ENCODE measurements at places on chromosomes 7 and 10.

DNA sequence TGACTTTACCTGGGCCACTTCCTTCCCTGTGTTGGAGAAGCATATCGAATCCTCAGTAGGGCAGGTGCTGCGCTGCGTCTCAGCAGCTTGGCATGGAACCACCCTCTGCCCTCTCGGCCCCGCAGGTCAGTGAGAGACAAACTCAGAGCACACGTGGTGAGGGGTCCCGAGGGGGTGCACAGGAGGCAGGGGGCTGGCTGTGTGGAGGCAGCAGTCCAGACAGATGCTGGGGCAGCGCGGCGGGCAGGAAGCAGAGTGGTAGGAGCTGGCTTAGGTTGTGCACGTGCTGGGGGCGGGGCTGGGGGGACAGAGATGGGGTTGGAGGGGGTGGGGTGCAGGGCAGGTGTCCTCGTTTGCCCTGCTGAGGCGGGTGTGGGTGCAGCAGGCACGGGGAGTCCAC, 33.1 kb downstream of the NUB1 start:
- no peak for DNase-seq
- no peak overlapping the region for H3K27ac ChIP-seq
- no peaks in the 10 kb centered on the region for H3K4me1 ChIP-seq
- no peaks in the 10 kb centered on the region for H3K27me3 ChIP-seq

DNA sequence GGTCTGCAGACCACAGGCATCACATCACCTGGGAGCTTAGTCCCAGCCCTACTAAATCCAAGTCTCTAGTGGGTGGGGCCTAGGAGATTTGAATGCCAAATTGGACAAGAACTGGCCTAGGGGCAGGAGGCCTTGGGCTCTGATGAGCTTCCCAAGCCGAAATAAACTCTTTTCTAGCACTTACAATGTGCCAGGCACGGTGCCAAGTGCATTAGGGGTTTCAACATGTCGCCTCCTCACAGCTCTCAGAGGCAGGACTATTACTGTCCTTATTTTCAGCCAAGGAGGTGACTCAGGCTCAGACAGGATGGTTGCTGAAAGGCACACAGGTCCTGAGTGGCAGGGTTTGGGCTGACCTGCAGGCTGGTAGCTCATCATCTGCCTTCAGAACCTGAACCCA, 9.2 kb upstream of the CPA1 start:
- no peak overlapping the region for H3K27ac ChIP-seq
- no peak overlapping the region for H3K4me3 ChIP-seq
- no peak for DNase-seq
- H3K36me3 ChIP-seq: no peaks in the 10 kb centered on the region
- peaks cover 34% of the 10 kb centered on the region for H3K4me1 ChIP-seq
- H3K27me3 ChIP-seq: no peaks in the 10 kb centered on the region

DNA sequence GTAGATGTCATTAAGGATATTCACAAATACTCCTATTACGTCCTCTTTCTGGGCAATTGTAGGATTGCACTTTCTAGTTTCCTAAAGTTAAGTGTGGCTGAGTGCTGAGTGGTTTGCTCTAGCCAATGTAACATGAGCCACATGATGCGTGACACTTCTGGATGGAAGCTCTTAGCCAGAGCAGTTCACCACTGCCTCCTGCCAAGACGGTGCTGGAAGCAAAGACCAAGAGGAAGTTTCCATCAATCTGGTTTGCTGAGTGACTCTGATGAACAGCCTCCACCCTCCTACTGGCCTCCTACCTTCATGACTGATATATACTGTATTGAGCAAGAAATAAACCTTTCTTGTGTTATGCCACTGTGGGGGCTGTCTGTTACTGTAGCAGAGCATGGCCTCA, 318.1 kb downstream of the KCNMA1 start:
- peaks cover 66% of the 10 kb centered on the region for H3K27me3 ChIP-seq
- H3K36me3 ChIP-seq: no peaks in the 10 kb centered on the region
- H3K4me3 ChIP-seq: no peak overlapping the region
- H3K27ac ChIP-seq: no peak overlapping the region

DNA sequence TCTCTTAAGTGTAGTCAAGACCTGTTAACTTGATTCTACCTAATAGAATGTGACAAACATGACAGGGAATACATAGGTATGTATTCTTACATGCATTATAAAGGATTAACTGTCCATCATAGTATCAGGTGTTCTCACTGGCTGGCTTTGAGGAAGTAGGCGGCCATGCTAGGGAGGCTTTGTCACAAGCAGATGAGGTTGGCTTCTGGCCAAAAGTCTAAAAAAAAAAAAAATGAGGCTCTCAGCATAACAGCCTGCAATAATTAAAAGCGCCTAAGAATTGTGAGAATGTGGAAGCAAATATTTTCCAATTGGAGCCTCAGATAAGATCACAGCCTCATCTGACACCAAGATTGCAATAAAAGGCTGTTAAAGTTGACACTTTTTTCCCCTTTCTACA, 1256.8 kb upstream of the SORCS1 start:
- H3K4me3 ChIP-seq: no peak overlapping the region
- H3K27ac ChIP-seq: no peak overlapping the region
- H3K36me3 ChIP-seq: no peaks in the 10 kb centered on the region

DNA sequence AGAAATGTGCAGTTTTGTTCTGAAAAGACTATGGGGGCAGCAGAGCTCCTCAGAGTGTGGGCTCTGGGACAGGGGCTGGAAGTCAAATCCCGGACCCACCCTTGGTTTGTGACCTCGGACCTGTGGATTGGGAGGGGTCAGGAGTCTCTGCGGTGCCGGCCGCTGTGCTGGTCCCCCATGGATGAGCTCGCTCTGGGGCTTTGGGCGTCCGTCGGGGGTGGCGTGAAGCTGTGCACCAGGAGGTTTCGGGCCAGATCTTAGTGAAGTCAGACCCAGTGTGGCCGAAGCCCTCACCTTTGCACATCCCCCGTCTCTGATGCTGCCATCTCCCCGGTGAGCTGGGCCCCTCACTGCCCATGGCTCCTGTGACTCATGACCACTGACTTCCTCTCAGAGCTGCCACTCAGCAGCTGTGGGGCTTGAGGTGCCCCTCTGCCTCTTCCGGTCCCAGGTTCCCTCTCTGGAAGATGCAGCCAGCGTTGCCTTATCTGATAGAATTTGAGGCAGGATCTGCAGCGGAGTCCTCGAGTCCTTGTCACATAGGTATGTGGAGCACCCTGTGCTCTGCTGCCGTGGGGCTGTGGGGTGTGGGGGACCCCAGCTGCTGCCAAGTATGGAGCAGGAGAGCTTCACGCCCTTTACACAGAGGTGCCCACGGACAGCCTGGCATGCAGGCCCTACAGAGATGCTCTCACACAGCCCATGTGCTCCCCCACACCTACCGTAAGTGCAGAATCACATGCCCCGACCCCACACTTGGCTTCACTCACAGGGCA, 11.4 kb upstream of the SCART1 start:
- no peak for DNase-seq
- H3K4me3 ChIP-seq: no peak overlapping the region
- no peaks in the 10 kb centered on the region for H3K4me1 ChIP-seq
- H3K27me3 ChIP-seq: peaks cover 14% of the 10 kb centered on the region
- H3K27ac ChIP-seq: no peak overlapping the region
- peaks cover 3% of the 10 kb centered on the region for H3K36me3 ChIP-seq

- no peaks in the 10 kb centered on the region for H3K36me3 ChIP-seq
These were observed 938.4 kb downstream of the SORCS1 start for GRCh38 chr10:106226142-106226541.

DNA sequence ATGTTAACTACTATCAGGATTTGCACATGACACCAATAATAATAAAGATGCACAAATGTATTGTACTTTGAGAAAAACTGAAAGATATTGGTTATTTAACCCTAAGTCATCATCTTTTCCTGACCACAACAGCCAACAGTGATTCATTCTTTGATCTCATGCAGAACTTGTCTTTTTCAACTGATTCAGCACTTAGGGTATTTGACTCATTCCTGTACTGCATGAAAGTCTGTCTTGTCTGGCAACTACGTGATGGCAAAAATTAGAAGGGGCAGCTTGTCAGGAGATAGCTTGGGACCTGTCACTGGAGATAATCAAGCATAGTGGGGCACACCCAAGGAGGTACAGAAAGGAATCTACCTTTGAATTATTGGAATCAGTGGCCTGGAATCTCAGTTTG, 77.8 kb upstream of the LRRC17 start:
- H3K27ac ChIP-seq: no peak overlapping the region
- H3K4me1 ChIP-seq: no peaks in the 10 kb centered on the region
- no peak overlapping the region for H3K4me3 ChIP-seq

GRCh38 chr10:21494191-21495001, 31.1 kb downstream of the SKIDA1 start:
- peak overlapping the region; percentile 85 for H3K27ac ChIP-seq
- no peaks in the 10 kb centered on the region for H3K27me3 ChIP-seq
- H3K36me3 ChIP-seq: no peaks in the 10 kb centered on the region
- peaks cover 29% of the 10 kb centered on the region for H3K4me1 ChIP-seq
- H3K4me3 ChIP-seq: peak overlapping the region; percentile 88

GRCh38 chr7:85065306-85065705, 121.5 kb downstream of the SEMA3D start:
- no peak overlapping the region for H3K4me3 ChIP-seq
- no peak for DNase-seq
- no peaks in the 10 kb centered on the region for H3K27me3 ChIP-seq
- no peak overlapping the region for H3K27ac ChIP-seq
- H3K4me1 ChIP-seq: peaks cover 22% of the 10 kb centered on the region

DNA sequence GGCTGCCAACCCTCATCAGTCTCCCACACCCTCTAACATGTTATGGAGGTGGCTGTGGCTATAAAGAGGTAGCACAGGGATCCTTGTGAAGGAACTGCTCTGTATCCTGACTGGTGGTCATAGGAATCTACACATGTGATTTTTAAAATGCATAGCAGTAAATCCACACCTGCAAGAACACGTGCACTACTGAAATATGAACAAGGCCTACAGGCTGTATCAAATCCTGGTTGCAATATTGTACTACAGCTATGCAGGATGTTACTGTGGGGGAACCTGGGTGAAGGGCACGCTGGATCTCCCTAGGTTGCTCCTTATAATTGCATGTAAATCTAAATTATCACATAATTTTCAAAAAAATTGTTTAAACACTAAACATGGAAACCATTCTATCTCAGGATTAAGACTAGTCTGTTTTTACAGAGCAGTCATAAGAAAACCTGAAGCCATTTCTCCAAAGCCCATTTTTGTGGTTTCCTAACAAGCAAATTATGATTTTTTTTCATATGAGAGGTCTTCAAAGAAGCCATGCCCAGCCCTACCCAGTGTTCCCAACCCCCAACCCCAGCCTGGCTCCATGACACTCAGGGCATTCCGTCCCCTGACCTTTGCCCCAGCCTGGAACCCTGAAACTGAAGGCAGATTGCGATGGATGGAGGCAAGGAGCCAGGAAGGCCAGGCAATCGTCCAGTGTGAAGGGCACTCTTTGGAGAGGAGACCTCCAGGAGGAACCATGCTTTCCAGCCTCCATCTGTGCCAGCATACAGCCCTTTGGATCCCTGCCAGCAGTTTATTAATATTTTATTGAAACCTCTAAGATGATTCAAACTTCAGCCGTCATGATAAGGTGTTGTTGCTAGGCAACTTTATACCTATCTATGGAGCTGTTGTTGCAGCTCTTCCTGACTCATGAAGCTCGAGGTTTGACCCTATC, 161.0 kb downstream of the GRID1 start:
- H3K27me3 ChIP-seq: no peaks in the 10 kb centered on the region
- no peak overlapping the region for H3K27ac ChIP-seq
- H3K4me3 ChIP-seq: no peak overlapping the region
- DNase-seq: no peak
- no peaks in the 10 kb centered on the region for H3K36me3 ChIP-seq

- peaks cover 21% of the 10 kb centered on the region for H3K4me1 ChIP-seq
- H3K4me3 ChIP-seq: no peak overlapping the region
- no peaks in the 10 kb centered on the region for H3K27me3 ChIP-seq
- DNase-seq: no peak
These were observed 4.2 kb upstream of the ARHGAP12 start for GRCh38 chr10:31932838-31933237.

DNA sequence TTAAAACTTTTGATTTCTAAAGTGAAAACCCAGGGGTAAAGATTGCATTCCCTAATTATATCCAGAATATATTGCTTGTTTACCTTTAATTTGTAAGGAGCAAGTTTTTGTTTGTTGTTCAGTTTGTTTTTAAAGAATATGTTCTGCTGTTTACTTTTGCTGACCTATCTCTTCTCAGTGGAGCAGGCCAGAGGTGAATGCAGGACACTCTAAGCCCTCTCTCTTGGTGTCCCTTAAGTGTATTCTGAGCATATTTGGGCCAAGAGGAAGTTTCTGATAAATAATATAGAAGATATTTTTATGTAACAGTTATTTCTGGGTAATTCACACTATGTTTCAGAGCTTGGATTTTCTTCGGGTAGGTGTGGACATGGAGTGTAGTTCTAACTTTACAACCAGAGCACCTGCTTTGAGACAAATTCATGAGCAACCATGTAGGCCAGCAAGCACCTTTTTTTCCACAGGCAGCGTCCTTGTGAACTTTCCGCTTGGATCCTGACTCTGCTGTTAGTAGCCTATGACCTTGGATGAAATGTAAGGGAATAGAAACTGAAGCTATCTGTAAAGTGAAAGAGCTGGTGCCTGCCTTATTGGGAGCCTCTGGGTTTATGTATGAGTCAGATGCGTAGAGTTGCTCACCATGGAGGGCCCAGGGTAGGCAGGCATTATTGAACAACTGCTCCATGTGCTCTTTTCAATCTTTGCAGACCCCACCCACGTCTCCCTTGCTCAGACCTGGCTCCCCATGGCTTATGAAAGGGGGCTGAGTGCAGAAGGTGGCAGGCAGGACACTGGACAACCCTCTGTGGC, 16.1 kb downstream of the OGDH start:
- peaks cover 98% of the 10 kb centered on the region for H3K4me1 ChIP-seq
- H3K27me3 ChIP-seq: no peaks in the 10 kb centered on the region
- peak overlapping the region; percentile 71 for H3K27ac ChIP-seq
- DNase-seq: no peak

All from left ventricle myocardium inferior (tissue), 1 donor.